GM13976 (cell line): ENCODE measurements at places on chromosomes 6 and 20.

GRCh38 chr6:15351631-15352030, 105.8 kb downstream of the JARID2 start:
- no peak for DNase-seq

DNA sequence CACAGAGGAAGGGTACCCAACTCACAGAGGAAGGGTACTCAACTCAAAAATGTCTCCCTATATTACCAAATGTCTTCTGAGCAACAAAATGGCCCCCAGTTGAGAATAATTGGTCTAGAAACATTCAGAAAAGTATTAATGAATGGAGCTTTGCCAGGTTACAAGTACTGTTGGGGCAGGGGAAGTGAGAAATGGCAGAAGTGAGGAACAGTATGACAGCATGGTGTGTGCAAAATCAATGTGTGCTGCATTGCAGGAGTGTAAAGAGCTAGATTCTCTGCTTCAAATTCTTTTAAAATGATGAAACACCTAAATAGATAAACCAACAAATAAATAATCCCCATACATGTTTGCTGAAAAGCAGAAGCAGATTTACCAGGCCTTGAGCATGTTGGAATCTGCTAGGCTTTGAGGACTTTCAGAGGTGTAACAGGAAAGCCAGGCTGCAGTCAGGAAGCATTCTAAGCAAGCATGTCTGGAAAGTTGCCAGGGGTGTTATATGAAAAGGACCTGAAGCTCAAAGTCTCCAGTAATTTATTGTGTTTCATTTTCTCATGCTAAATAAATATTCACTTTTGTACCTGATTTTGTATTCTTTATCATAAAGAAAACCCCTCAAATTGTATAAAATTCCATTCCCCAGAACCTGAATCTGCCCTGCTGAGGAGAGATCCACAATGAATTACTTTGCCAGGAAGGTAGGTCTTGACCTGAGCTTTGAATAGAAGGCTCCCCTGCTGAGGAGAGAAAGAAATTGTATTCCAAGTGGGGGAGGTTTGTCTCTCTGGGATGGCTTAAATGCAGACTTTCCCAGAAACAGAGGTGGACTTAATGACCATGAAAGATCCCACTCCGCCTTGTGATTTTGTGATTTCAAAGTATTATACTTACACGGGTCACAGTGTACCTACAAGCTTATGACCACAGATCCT, 265.0 kb upstream of the MARCKS start:
- no peak for DNase-seq

GRCh38 chr6:143750877-143751276, 73.1 kb downstream of the PHACTR2 start:
- DNase-seq, result no peak

DNA sequence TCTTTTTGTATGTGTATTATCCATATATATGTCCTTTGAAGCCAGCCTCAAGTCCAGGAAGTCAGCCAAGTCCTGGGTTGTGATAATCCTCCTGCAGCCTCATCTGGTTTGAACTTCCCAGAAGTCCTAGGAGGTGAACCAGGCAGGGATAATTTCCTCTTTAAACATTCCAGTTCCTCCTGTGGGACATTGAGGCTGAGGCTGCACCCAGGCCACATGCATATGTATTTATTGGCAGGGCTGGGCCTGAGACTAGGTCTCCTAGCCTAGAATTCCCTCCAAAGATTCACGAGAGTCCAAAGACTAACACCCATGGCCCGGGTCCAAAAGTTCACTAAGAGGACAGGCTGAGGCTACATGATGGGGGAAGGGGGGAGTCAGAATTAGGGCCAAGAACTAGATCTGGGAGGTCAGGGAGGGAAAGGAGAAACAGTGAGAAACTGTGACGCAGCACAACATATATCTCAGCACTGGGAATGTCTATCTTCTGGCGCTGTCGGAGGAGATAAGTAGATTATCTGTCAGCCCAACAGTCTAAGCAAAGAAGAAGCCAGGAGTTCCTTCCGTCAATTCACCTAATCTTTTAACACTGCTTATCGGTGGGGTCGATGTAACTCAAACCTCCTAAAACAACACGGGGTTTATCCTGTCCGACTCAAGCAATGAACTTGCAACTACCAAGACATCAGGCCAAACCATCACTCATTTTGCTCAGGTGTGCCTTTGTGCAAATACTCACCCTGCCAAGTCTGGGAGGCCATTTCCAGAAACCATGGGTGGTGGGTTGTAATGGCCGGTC, 43.3 kb downstream of the SNX5 start:
- no peak for DNase-seq

GRCh38 chr6:49519660-49520059, 19.9 kb downstream of the GLYATL3 start:
- no peak for DNase-seq

GRCh38 chr20:25033265-25033923, 24.5 kb downstream of the ACSS1 start:
- no peak for DNase-seq

- DNase-seq, result no peak
Measured at GRCh38 chr6:41626917-41627316, 11.4 kb upstream of the MDFI start.

DNA sequence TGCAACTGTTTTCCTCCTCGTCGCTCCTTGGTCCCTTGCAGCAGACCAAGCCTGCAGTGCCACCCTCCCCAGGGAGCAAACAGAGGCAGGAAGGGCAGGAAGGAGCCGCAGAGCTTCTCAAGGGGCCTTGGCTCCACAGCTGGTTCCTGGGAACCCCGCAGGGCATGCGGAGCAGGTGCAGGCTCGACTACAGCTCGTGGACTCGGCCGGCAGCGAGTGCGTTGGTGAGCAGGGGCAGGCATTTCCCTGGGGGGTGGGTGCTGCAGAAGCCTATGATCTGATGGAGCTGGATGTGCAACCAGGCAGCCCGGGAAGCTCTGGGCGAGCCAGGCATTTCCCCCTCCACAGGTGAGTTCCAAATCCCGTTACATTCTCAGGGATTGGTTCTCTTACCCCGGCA, 37.1 kb downstream of the FRMD1 start:
- no peak for DNase-seq

GRCh38 chr6:87572021-87572420, 17.8 kb downstream of the RARS2 start:
- DNase-seq, result no peak

DNA sequence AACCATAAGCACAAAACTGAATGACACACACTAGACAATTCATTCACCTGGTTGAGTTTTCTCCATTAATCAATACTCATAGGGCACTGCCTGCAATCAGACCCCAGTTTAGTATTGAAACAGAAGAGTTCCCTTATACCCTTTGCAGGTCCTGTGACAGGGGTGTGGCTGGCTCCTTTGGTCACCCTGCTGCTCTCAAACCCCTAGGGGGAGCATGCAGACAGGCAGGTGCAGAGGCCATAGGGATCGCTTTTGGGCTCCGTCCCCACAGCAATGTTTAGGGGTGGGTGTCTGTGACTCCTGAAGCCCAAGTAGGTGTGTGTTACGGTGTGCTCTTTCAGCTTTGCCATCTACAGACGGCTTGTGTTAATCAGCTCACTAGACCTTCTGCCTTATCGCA, 210.4 kb downstream of the CENPW start:
- no peak for DNase-seq

GRCh38 chr6:139430899-139431601, 56.6 kb upstream of the CITED2 start:
- DNase-seq, result no peak

DNA sequence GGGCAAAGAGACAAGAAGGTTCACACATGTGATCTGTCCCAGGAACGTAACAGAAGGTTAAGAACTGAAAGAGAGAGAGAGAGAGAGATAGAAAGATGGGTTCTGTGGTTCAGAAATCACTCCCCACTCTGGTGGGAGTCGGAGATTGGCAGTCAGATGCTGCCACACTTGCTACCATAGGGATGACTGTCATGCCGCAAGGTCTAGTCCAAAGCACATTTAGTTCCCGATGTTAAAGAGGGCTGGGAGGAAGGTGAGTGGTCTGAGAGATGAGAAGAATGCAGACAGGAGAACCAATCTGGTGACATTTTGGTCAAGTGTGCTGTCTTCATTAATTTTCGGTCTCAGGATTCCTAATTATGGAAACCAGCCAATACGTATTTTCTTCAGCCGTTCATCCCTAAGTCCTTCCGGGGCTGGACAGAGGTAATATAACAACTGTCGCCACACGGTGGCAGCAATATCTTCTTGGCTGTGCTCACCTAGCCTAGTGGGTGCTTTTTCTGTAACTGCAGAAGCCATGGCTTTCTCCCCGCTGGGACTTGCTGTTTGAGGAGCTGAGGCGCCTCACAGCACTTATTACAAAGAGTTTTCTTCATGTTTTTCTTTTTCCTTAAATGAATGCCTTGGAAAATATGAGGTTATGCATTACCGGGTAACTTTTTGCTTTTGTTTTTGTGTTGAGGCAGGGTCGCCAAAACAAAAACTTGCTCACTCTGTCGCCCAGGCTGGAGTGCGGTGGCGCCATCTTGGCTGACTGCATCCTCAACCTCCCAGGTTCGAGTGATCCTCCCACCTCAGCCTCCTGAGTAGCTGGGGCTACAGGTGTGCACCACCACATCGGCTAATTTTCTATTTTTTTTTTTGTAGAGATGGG, 46.0 kb downstream of the SLC35D3 start:
- peak; percentile 80 for DNase-seq

- no peak for DNase-seq
Measured at GRCh38 chr20:2891343-2891742, 18.1 kb downstream of the PTPRA start.

DNA sequence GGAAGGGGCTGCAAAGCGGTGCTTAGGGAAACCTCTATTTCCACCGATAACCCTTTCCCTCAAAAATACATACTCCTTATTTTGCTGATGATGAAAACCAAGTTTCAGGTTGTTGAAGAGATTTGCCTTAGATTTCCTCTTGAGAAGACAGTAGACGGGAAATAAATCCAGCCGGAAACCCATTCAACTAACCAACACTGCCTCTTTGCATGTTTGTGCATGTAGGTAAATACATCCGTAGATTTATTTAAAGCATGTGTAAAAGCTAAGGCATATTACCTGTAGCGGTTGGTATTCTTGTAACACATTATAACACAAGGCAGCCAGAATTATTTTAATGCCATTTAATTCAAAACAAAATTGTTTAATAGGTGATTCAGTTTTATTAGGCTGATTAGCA, 136.3 kb upstream of the SLC22A23 start:
- no peak for DNase-seq

DNA sequence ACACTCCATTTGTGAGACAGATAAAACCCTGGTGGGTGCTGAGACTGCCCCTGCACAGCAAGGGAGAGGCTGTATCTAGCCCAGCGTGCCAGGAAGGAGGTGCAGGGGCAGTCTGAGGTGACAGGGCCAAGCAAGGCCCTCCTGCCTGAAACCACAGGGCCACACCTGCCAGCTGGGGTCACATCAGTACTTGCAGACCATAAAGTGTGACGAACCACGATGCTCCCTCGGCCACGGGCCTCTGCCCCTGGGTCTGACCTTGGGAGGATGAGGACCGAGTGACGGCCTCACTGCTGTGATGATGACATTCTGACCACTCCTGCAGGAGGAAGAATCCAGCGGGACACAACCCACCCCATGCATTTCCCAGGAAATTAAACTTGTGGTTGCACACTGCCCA, 75.1 kb downstream of the NINL start:
- no peak for DNase-seq

GRCh38 chr20:36720510-36720909, 25.4 kb downstream of the NDRG3 start:
- DNase-seq, result no peak

DNA sequence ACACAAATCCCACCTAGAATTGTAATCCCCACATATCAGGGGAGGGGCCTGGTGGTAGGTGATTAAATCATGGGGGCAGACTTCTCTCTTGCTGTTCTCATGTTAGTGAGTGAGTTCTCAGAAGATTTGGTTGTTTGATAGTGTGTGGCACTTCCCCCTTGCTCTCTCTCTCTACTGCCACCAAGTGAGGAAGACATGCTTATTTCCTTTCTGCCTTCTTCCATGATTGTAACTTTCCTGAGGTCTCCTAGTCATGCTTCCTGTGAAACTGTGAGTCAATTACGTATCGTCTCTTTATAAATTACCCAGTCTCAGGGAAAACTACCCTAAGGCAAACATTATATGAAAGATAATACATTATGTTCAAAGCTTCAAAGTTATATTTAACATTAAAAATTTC, 1297.5 kb upstream of the CITED2 start:
- DNase-seq, result no peak

GRCh38 chr6:89216411-89216810, 747 bp downstream of the GABRR1 start:
- DNase-seq, result no peak

GRCh38 chr6:10890151-10890550, 3.3 kb downstream of the SYCP2L start:
- no peak for DNase-seq

GRCh38 chr6:160190081-160190480, 68.5 kb downstream of the SLC22A1 start:
- no peak for DNase-seq

DNA sequence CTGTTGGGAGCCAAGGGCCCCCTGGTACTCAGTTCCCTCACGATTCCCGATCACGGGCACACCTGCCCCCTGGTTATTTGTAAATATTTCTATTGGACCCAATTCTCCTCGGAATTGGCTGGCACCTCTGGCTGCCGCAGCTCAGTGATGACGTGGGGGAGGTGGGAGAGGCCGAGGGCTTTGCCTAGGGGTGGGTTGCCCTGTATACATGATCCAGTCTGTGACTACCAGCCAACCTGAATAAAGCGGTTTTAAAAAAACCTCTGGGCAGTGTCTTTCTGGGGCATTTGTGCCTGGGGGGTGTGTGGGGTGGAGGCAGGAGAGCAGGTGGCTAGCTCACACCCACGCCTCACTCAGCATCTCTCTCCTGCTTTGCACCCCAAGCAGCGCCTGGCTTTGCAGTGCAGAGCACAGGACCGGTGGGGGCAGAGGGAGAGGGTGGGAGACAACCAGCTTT, 42.2 kb downstream of the VSTM2L start:
- no peak for DNase-seq

DNA sequence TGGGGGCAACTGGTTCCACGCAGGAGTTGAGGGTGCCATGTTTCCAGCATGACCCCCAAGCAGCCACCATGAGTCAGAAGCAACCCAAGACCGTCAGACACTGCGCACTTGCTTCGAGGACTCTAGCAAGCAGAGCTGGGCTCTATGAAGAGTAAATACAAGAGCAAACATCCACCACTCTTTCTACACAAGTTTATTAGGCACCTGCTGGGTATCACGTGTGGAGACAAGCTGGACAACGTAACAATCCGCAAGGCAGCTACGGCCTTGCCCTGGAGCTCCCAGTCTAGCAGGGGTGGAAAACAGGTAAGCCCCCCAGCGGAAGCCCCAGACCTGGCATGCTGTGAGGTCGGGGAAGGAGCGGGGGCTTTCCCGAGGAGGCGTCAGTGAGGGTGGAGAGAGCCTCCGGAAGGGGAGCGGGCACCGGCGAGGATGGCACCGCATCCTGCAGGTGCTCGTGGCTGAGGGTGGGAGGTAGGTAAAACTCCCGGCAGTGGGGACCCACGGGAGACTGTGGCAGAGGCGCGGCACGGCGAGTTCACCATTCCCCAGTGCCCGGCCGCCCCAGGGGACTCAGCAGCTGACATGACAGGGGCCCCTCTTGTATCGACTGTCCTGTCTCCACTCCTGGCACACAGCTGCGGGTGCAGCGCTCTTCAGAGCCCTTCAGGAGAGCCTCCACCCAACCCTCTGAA, 33.6 kb downstream of the GNAS-AS1 start:
- no peak for DNase-seq

GRCh38 chr6:8383584-8383983, 51.8 kb downstream of the SLC35B3 start:
- DNase-seq, result no peak

- peak; percentile 47 for DNase-seq
Measured at GRCh38 chr6:17580518-17581048, 19.5 kb upstream of the FAM8A1 start.
